ENCODE measurements at places on chromosomes 12 and 14.
A peak's percentile ranks its signal among the peaks of the same experiment; 100 is the strongest.

DNA sequence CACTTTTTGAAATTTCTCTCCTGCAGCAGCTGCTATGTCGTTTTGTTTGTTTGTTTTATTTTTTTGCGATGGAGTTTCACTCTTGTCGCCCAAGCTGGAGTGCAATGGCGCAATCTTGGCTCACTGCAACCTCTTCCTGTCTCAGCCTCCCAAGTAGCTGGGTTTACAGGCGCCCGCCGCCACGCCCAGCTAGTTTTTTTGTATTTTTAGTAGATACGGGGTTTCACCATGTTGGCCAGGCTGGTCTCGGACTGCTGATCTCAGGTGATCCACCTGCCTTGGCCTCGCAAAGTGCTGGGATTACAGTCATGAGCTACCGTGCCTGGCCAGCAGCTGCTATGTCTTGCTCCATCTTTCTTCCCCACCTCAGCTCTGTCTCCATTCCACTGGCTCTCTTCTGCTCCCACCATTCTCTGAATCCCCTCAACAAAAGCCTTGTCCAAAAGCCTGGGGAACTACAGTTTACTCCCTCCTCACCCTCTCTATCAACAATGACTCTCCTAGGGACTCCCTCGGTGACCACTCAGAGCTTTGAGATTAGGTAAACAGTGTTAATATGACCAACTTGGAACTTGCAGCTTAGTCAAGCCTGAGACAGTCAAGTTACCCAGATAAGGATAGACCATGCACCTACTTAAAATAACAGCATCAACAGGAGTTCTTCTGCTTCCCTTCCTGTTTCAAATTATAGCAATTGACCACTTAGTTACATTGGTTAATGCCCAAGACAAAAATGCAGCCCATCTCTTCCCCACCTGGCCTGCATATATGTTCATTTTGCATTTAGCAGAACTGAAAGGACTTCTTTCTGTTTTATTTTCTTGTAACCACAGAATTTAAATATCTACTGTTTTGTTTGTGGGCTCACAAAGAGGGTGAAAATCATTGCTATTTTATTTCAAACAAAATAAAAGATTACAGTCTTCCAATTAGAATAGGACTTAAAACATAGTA, 189.0 kb upstream of the AMIGO2 start:
- DNase-seq: no peak

- no peak for DNase-seq
These were observed 22.9 kb downstream of the SPTLC2 start for GRCh38 chr14:77593501-77593961.

- no peak for DNase-seq
These were observed 452.6 kb downstream of the ZFP36L1 start for GRCh38 chr14:68340262-68340661.

DNA sequence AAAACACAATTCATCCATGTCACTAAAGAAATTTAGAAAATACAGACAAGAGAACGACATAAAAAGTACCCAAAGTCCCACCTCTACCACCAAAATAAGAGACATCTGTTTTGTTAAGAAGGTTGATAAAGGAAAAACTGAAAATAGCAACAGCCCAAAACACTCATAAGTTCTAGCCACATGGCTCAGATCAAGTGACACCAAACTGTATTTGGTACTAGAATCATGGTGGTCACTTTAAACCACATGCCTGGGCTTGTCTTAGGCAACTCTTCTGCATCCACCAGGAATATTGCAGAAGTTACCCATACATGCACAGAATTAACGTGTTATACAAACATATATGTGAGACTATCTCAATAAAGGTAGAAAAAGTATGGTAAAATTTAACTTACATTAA, 78.2 kb upstream of the GTF2A1 start:
- no peak for DNase-seq

- no peak for DNase-seq
These were observed 8.2 kb downstream of the ZFC3H1 start for GRCh38 chr12:71655495-71655894.

DNA sequence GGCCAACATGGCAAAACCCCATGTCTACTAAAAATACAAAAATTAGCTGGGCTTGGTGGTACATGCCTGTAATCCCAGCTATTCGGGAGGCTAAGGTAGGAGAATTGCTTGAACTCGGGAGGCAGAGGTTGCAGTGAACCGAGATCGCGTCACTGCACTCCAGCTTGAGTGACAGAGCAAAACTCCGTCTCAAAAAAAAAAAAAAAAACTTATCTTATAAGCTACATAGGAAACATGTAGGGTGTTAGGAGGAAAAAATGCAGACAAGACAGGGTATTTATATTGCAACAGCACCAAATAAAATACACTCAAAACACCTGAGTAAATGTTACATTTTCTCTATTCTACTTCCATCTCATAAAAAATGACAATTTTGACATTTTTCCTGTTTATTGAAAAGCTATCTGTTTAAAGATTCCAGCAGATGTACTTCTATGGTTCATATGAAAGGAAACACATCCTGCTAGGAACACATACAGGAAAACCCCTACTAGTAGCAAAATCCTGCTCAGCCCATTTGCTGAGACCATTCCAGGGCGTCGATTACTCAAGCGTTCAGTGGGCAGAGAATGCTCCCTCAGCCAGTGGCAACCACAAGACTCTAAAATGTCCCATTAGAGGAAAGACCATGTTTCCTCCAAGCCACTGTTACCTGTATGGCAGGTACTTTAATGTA, 19.7 kb downstream of the CORO1C start:
- no peak for DNase-seq

DNA sequence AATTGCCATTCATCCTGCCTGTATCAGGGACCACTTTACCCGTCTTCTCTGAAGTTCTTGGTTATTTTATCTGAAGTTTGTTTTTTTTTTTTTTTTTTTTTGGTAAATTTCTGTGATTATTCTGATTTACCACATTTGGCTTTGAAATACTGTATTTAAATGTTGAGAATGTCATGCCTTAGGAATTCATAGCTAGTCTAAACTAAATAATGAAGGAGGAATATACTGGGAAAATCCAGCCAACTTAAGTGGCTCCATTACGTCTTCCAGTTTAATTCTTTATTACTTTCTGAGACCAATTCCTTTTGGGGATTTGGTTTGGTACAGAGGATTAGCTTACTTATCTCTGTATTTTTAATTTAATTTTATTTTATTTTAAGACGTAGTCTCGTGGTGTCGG, 60.3 kb upstream of the KCNMB4 start:
- no peak for DNase-seq

- DNase-seq: no peak
These were observed 37.0 kb upstream of the TSPAN9 start for GRCh38 chr12:3040026-3040656.

DNA sequence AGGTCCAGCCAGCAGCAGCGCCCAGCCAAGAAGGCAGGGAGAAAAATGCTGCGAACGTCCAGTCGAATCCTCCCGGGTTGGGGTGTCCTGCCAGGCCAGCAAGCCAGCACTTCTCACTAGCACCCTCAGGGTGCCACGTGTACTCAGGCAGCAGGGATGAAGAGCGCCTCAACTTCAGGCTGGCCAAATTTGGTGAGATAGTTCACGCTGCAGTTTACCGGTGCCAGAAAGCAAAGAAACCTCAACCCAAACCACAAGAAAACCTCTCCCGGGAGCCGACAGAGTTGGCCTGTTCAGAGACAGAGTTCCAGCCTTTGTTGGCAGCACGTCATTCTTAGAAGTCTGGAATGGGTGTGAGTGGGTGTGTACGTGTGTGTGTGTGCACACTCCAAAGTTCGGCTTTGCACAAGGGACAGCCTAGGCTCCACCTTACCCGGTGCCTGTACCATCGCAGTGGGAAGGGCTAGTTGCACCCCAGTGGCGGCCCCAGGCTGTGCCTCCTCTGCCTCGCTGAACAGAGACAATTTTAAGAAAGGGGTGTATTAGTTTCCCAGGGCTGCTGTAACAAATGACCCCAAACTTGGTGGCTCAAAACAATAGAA, 42.1 kb downstream of the ELK3 start:
- DNase-seq: peak; percentile 40

DNA sequence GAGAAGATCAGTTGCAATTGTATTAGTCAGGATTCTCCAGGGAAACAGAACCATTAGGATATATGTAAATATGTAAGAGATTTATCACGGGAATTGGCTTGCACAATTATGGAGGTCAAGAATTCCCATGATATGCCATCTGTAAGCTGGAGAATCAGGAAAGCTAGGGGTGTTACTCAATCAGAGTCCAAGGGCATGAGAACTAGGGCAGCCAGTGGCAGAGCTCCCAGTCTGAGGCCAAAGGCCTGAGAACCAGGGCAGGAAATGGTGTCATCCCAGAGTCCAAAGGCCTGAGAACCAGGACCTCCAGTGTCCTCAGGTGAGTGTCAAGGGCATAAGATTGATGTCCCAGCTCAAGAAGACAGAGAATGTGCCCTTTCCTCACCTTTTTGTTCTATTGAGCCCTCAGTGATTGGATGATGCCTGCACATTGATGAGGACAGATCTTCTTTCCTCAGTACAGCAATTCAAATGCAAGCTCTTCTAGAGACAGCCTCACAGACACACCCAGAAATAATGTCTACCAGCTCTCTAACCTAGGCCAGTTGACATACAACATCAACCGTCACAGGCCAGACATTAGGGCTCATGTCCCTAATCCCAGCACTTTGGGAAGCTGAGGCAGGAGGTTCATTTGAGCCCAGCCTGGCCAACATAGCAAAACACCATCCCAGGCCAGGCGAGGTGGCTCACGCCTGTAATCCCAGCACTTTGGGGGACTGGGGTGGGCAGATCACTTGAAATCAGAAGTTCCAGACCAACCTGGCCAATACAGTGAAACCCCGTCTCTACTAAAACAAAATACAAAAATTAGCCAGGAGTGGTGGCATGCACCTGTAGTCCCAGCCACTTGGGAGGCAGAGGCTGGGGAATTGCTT, 34.9 kb upstream of the ZNF740 start:
- no peak for DNase-seq

DNA sequence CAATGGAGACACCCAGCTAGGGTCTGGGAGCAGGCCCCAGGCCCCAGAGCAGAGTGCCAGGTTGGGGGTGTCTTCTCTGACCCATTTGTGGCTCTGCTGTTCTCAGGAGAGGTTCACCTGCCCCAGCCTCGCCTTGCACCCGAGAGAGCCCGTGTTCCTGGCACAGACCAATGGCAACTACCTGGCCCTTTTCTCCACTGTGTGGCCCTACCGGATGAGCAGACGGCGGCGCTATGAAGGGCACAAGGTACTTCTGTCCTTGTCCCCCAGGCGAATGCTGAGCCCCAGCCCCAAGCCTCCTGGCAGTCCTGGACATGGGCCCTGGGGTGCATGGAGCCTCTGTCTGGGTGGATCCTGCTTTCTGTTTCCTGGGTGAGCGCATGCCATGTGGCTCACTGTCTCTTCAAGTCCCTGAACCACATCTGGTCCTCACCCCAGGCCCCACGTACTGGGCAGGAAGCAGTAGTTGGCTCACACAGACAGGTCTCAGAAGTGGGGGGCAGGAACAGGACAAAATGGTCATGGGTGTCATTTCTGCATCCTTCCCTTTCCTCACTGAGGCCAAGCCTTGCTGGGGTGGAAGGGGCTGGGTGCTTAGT, 58.2 kb downstream of the BEGAIN start:
- DNase-seq: peak; percentile 5

- DNase-seq: no peak
These were observed 15.4 kb downstream of the CLMN start for GRCh38 chr14:95304342-95304741.

- no peak for DNase-seq
These were observed 167.9 kb downstream of the FOXN3 start for GRCh38 chr14:89249065-89249695.
